T-helper 17 cell (primary cell): ENCODE measurements at places on chromosomes 3 and 15.

DNA sequence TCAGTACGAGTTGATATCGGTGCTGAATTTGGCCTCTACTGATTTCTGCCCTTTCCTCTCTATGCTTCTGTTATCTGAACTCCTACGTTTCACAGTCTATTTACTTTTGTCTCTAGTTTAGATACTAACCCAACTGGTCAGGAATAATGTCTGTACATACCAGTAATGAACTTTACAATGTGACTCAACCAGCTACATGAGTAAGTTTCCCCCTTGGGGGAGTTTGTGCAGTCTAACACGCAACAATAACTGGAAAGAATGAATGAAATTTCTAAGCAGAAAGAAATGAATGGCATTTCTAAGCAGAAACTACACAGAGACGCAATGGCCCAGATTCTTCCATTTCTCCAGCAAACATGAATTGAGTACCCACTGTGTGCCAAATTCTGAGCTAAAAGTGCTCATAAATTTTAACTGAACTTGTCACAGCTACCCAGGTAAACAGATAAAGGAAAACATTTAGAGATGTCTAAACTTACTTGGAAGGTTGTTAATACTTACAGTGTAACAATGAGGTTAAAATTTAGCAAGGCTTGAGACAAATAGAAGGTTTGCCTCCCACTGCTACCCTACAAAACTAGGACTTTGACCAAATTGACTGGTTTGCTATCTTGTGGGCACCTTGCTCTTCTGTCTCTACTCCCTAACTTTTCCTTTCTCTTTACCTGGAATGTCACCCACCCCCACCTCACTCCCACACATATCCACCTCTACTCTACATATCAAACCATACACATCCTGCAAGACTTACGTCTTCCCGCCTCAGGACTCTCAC, 11.6 kb downstream of the UPK1B start:
- no peaks in the 10 kb centered on the region for H3K36me3 ChIP-seq
- no peak overlapping the region for H3K4me3 ChIP-seq
- peaks cover 5% of the 10 kb centered on the region for H3K4me1 ChIP-seq
- no peak overlapping the region for H3K27ac ChIP-seq

GRCh38 chr15:38863381-38863780, 298.8 kb upstream of the RASGRP1 start:
- no peak overlapping the region for H3K27ac ChIP-seq
- no peaks in the 10 kb centered on the region for H3K36me3 ChIP-seq

- H3K4me3 ChIP-seq: peak overlapping the region; percentile 80
- DNase-seq: no peak
- H3K36me3 ChIP-seq: peaks cover 10% of the 10 kb centered on the region
- H3K27me3 ChIP-seq: peaks cover 38% of the 10 kb centered on the region
- peaks cover 12% of the 10 kb centered on the region for H3K4me1 ChIP-seq
Measured at GRCh38 chr3:124034844-124035152, 42.9 kb upstream of the ROPN1 start.

DNA sequence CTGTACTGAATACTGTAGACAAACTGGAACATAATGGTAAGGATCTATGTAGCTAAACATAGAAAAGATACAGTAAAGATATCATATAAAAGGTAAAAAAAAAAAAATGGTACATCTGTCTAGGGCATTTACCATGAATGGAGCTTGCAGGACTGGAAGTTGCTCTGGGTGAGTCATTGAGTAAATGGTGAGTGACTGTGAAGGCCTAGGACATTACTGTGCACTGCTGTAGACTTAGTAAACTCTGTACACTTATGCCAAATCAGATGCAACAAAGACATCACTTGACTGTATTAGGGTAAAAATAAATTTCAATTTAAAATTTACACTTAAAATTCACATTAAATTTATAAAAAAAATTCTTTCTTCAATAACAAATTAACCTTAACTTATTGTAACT, 281.3 kb upstream of the LMCD1 start:
- no peak overlapping the region for H3K27ac ChIP-seq
- H3K27me3 ChIP-seq: peaks cover 7% of the 10 kb centered on the region
- no peaks in the 10 kb centered on the region for H3K36me3 ChIP-seq
- H3K4me3 ChIP-seq: no peak overlapping the region
- no peaks in the 10 kb centered on the region for H3K4me1 ChIP-seq
- no peak for DNase-seq

DNA sequence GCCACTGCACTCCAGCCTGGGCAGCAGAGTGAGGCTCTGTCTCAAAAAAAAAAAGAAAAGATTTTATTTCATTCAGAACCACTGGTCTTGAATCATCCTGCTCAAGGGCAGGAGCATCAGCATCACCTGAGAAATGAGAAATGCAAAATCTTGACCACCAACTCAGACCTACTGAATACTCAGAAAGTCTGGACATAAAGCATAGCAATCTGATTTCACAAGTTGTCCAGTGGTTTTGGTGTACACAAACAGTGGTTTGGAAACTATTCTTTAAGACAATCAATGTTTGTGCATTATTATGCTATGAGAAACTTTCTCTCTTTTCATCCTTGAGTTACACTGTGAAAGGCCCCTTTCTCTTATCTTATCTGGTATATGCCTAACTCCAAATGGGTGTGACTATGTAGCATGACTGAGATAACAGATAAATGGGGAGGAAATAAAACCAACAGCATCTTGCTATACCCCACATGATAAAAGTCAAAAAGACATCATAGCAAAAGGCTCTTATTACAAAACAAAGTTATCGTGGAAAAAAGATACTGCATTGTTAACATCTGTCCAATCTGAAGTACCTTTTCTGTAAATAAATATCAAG, 174.2 kb upstream of the STT3B start:
- no peak for DNase-seq
- no peak overlapping the region for H3K4me3 ChIP-seq
- peak overlapping the region; percentile 63 for H3K27ac ChIP-seq
- H3K27me3 ChIP-seq: no peaks in the 10 kb centered on the region
- H3K36me3 ChIP-seq: peaks cover 5% of the 10 kb centered on the region

- no peaks in the 10 kb centered on the region for H3K36me3 ChIP-seq
- H3K4me1 ChIP-seq: no peaks in the 10 kb centered on the region
- no peak for DNase-seq
- no peak overlapping the region for H3K27ac ChIP-seq
- H3K27me3 ChIP-seq: no peaks in the 10 kb centered on the region
Measured at GRCh38 chr3:6504347-6504746, 356.6 kb upstream of the GRM7 start.

GRCh38 chr15:79206940-79207339, 75.6 kb upstream of the ANKRD34C start:
- peaks cover 75% of the 10 kb centered on the region for H3K27me3 ChIP-seq
- DNase-seq: no peak
- no peak overlapping the region for H3K27ac ChIP-seq
- no peak overlapping the region for H3K4me3 ChIP-seq
- H3K4me1 ChIP-seq: no peaks in the 10 kb centered on the region

DNA sequence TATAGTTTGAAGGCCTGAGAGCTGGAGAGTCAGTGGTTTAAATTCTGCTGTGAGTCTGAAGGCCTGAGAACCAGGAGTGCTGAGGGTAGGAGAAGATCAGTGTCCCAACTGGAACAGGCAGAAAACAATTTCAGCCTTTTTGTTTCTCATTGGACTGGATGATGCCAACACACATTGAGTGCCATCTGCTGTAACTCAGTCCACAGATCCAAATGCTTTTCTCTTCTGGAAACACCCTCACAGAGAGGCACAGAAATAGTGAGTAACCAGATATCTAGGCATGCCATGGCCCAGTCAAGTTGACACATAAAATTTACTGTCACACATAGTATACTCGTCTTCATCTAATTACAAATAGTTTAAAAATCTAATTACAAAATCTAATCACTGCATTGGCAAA, 100.8 kb downstream of the NEO1 start:
- H3K27me3 ChIP-seq: no peaks in the 10 kb centered on the region
- DNase-seq: no peak
- no peaks in the 10 kb centered on the region for H3K4me1 ChIP-seq
- peaks cover 6% of the 10 kb centered on the region for H3K36me3 ChIP-seq
- no peak overlapping the region for H3K4me3 ChIP-seq
- no peak overlapping the region for H3K27ac ChIP-seq
